NCI-H82 (cell line): ENCODE measurements at places on chromosomes 16 and 17.

GRCh38 chr17:80385046-80385445, 29.9 kb upstream of the ENDOV start:
- DNase-seq, result no peak

DNA sequence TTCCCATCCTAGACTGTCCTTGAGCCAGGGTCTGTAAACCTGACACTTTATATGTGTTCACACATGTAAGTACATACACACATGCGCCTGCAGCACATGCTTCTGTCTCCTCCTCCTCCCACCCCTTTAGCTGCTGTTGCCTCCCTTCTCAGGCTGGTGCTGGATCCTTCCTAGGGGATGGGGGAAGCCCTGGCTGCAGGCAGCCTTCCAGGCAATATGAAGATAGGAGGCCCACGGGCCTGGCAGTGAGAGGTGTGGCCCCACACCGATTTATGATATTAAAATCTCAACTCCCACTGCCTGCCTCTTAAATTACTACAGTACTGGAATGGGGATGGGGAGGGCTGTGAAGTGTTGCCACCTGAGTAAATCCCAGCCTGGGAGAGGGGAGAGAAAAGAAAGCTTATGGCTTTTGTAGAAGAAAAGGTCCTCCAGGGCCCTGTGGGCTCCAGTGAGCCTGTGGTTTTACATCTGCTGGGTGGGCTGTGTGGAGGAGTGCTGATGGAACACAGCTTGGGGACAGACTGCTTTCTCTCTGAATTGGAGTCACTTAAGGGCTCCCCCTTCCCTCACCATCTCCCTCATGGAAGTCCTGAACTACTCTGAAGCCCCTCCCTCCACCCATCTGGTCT, 990 bp upstream of the WNK4 start:
- DNase-seq, result peak; percentile 87

- DNase-seq, result no peak
Measured at GRCh38 chr17:73338566-73339197, 26.9 kb upstream of the CDC42EP4 start.

- DNase-seq, result peak; percentile 88
Measured at GRCh38 chr17:74012465-74012864, 191.0 kb upstream of the RPL38 start.

- peak; percentile 53 for DNase-seq
Measured at GRCh38 chr16:28935924-28936783, 4.4 kb downstream of the CD19 start.

DNA sequence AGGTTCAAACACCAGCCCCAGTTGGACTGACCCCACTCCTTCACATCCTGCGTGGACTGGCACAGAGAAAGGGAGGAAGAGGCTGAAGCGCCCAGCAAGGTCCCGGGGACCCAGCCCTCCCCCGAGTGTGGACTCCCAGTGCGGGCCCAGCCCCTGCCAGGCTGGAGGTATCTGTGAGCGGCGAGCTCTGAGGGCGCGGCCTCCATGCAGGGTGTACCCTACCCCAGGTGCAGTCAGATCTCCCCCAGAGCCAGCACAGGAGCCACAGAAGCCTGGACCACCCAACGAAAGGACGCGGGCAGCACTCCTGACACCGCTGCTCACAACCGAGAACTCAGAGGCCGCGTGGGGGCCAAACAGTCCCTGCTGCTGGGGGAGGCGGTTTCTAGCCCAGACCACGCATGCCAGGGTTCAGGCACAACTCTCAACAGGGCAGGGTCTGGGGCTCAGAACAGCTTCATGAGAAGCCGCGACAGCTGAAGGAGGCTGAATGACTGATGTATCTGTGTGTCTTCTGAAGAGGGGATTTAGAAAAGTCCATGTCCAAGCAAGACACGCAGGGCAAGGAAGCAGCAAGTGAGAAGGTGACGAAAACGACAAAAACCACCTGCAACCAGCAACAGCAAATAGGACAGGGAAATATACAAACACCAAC, 8.5 kb downstream of the SLC38A10 start:
- DNase-seq, result no peak

- no peak for DNase-seq
Measured at GRCh38 chr16:62539657-62540056, 503.4 kb upstream of the CDH8 start.

GRCh38 chr17:59858167-59858816, 34.5 kb downstream of the TUBD1 start:
- no peak for DNase-seq

DNA sequence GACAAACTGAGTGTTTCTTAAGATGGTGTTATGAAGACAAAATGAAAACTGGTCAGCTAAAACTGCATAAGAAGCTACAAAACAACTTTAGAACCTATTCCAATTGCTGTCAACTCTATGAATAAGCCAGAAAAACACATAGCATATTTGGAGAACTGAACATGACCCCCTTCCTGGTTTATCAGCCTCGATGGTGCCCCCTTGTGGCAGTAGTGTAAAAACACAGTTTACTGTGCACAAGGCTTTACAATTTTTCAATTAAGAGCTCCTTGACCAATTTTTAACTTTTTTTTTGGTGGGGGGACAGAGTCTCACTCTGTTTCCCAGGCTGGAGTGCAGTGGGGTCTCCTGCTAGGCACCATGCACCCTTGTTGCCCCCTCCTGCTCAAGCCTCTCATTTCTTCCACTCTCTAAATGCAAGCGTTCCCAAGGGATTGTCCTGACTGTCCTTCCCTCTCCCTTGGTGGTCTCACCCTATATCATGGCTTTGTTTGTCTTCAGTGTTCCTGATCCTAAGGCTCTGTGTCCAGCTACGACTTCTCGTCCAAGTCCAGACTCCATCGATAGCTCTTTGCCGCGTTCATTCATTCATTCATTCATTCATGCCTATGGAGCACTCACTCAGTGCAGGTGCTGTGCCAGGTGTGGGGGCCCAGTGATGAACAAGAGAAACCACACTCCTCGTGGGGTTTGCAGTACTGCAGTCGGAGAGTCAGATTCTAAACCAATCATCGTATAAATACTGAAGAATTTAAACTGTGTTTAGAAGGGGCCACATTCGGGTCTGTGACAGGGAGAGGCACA, 7.5 kb downstream of the EIF1 start:
- DNase-seq, result peak; percentile 88

- no peak for DNase-seq
Measured at GRCh38 chr17:47717979-47718621, 14.9 kb upstream of the TBX21 start.

GRCh38 chr17:27106347-27106981, 187.4 kb upstream of the WSB1 start:
- no peak for DNase-seq

- DNase-seq, result peak; percentile 64
Measured at GRCh38 chr17:77690271-77691161, 268.0 kb upstream of the TNRC6C start.

DNA sequence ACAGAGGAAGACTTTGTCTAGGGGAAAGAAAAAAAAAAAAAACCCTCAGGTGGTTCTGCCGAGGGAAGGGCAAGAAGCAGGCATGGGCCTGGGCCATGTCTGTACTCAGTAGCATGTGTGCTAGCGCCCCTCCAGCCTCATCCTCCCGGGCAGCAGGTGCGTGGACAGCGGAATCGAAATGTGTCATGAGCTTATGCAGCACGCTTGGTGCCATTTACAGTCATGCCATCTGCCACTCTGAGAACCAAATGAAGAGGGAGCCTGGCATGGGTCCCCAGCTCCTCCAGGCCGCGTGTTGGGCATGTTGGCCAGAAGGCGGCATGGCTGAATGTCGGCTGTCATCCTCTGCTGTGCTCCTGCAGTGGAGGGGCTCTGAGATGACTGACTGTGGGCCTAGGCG, 31.4 kb downstream of the CRAMP1 start:
- no peak for DNase-seq

DNA sequence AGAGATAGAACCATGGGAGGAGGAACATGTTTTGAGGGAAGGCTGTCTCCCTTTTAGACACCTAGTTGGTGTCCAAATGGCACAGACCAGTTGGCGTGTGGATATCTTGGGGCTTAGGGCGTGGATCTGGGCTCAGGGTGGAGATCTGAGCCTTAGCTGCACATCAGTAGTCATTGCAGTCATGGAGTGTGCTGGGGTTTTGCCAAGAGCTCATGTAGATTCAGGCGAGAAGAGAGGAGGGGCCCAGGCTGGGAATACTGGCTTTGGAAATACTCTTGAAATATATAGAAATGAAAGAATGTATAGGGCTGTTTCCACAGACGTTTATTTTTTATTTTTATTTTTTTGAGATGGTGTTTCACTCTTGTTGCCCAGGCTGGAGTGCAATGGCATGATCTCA, 92.0 kb downstream of the PRKCB start:
- DNase-seq, result no peak

DNA sequence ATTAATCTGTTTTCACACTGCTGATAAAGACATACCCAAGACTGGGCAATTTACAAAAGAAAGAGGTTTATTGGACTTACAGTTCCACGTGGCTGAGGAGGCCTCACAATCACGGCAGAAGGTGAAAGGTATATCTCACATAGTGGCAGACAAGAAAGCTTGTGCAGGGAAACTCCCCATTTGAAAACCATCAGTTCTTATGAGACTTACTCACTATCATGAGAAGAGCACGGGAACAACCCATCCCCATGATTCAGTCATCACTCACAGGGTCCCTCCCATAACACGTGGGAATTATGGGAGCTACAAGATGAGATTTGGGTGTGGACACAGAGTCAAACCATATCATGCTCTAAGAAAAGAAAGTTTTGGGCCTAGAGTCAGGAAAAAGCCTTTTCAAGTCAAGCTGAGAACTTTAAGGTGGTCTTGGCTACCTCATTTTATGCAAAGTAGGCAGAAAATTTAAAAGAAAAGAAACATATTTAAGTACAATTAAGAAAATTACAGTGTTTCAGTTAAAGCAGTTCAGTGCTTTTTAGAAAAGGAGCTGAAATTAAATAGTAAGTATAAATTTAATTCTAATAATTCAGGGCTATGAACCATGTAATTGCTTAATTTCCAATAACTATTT, 24.9 kb upstream of the CRYM start:
- DNase-seq, result no peak

DNA sequence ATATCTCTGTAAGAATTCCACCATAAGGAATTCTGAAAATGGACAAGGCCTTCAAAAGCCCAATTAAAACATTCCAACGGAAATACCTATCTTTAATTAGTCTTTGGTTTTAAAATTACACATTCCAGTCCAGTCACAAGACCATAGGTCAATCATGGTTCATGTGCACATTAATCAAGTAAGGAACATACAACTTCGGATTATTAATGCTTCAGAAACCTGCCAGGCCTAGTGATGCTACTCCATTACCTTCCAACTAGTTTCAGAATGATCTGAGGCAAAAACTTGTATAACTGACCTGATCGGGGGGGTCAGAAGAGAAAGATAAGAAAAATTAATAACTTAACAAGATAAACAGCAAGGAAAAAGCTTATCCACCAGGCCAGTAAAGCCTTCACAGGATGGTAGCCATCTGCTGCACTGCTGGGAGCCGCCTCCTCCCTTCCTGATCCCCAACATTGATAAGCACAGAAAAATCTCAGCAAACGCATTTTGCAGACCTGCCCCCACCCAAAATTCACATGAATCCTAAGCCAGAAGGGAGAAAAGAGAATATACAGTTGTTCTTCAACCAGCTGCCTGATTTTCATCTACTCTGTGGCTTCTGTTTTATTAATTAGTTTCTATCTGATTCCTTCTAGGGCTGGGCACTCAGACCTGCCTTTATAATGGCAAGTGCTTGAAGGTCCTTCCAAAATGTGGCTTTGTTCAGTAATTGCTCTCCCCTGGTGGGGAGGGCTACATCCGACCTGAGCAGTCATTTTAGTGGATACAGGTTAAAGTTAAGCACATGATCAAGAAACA, 6.0 kb downstream of the SDR42E1 start:
- peak; percentile 88 for DNase-seq

GRCh38 chr16:79261481-79261940, 339.0 kb downstream of the MAF start:
- DNase-seq, result peak; percentile 47

DNA sequence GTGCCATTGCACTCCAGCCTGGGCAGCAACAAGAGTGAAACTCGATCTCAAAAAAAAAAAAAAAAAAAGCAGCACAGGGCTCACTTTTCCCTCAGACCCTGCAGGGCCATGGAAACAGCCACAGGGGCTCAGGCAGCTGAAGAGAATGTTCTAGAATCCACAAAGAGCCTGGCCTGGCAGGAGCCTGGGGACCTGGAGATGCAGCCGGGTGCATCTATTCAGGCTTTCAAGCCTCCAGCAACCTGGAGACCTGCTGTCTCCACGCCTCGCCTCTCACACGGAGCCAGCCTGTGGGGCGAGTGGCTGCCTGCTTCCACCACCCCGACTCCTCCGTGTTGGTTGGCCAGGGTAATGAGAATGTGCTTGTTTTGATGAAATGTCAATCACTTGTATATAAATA, 44.0 kb upstream of the MEAK7 start:
- no peak for DNase-seq

DNA sequence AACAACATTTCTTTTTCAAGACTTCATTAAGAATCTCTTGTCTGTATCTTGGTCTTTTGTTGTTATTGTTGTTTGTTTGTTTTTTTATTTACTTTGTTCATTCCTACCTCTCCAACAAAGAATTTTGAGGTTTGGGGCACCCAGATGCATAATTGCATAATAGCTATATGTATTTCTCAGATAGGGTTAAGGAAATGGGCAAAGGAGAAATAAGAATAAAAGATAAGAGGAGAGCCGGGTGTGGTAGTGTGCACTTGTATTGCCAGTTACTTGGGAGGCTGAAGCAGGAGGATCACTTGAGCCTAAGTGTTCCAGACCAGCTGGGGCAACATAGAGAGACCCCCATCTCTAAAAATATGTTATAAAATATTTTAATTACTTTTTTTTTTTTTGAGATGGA, 30.5 kb downstream of the CDH1 start:
- no peak for DNase-seq
